ENCODE measurements at places on chromosomes 2 and 18.

- no peak for DNase-seq
Measured at GRCh38 chr2:602571-603359, 74.4 kb downstream of the TMEM18 start.

- no peak for DNase-seq
Measured at GRCh38 chr2:240578488-240578887, 8.0 kb upstream of the CAPN10 start.

GRCh38 chr2:136136931-136137330 is 19.0 kb upstream of the CXCR4 start:
- no peak for DNase-seq

DNA sequence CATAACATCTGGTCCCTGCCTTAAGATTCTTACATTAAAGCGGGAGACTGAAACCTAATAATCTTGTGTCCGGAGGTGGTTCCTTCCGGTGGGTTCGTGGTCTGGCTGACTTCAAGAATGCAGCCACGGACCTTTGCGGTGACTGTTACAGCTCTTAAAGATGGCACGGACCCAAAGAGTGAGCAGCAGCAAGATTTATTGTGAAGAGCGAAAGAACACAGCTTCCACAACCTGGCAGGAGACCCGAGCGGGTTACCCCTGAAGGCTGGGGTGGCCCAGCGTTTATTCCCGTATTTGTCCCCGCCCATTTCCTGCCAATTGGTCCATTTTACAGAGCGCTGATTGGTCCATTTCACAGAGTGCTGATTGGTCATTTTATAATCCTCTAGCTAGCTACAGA is 122.3 kb upstream of the SIX2 start:
- no peak for DNase-seq

DNA sequence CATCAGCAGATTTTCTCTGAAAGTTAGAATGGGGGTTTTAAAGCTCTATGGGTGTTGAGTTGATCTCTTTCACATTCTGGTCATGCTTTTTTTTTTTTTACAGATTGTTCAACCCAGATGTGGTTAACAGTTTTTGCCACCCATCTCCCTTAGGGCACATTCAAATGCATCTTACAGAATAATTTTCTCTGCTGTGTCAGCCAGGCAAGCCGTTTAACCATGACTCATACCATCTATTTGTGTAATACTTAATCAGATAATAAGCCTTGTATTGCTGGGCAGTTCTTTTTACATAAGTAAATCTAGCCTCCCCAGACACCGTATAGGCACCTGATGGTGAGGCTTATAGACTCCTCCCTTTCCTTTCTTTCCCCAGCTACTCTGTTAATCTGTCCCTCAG is 62.0 kb downstream of the TGIF1 start:
- no peak for DNase-seq

GRCh38 chr2:194327196-194327888 is 1329.7 kb upstream of the SLC39A10 start:
- DNase-seq: no peak

DNA sequence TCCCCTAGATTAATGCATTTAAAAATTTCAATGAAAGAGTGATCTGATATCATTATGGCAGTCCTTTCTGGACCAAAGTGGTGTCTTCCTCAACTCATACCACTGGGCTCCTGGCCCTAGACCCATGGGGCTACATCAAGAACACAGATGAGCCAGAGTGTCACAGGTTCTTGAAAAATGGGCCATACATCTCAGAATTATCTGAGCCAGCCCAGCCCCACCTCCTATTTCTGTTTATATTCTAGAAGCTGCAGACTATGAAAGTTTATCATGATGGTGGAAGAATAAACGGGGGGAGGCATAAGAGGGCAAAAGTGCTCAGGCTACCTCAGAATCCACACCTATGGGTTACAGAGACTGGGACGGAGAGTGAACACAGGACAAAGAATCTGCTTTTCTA is 120.6 kb upstream of the TACR1 start:
- DNase-seq: no peak

- no peak for DNase-seq
Measured at GRCh38 chr18:10213526-10213925, 240.9 kb upstream of the APCDD1 start.

GRCh38 chr2:33208400-33208799 is 261.6 kb downstream of the LTBP1 start:
- DNase-seq: no peak

Data from cortex of kidney (tissue), 1 donor.